ENCODE measurements at places on chromosomes 6 and 20. TPM values are rescaled to one million over a fixed set of nuclear protein-coding genes. Genes with fewer than 3 reads are reported as not detected.

- no peak for DNase-seq
These were observed 26.1 kb upstream of the PYGB start for GRCh38 chr20:25221592-25222460.

GRCh38 chr6:6522709-6523108 is 65.8 kb upstream of the LY86 start:
- no peak for DNase-seq

Gene SIRPB2
- 0.83 TPM for polyA plus RNA-seq

Gene TBXT
- not detected for polyA plus RNA-seq

Gene TRERF1
- 14.9 TPM for polyA plus RNA-seq

Gene MUC21
- polyA plus RNA-seq = not detected

Gene HLA-DPA1
- polyA plus RNA-seq = 32.9 TPM

Gene TBX18
- polyA plus RNA-seq = 9.5 TPM

All from renal cortex interstitium (tissue), 15 donors.